ENCODE measurements at places on chromosomes 4 and X. TPM values are rescaled to one million over a fixed set of nuclear protein-coding genes. Genes with fewer than 3 reads are reported as not detected.

Gene USP26
- not detected for total RNA-seq

Gene ADD1
- total RNA-seq: 163 TPM

Gene XAGE1A
- total RNA-seq: not detected

Gene IRS4
- total RNA-seq: not detected

Gene GABRQ
- 0.53 TPM for total RNA-seq

Gene MSANTD1
- total RNA-seq: not detected

Gene TCEAL6
- not detected for total RNA-seq

Gene SUPT20HL2
- not detected for total RNA-seq

Gene SLC25A43
- 19.3 TPM for total RNA-seq

Gene KCNIP4
- not detected for total RNA-seq

Gene CSAG1
- not detected for total RNA-seq

Gene HSFX1
- 0.18 TPM for total RNA-seq

Gene GPR143
- total RNA-seq: 0.53 TPM

Gene SERPINA7
- not detected for total RNA-seq

Gene XKRX
- not detected for total RNA-seq

Gene SNCA
- total RNA-seq: 69.8 TPM

Gene TBC1D8B
- 8.6 TPM for total RNA-seq
